ENCODE measurements at places on chromosomes 2 and 18.

DNA sequence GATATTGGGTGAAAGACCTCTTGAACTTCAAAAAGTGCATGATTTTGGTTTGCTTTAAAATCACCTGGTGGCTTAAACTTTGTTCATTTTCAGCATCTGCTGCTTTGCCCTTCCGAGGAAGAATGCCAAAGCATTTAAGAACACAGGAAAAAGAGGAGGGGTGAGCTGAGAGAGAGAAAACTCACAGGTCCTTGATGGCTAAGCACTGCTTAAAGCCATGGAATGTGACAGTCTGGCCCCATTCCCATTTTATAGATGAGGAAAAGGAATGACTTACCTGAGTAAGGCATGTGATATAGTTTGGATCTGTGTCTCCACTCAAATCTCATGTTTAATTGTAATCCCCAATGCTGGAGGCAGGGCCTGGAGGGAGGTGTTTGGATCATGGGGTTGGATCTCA is 58.1 kb downstream of the KCNS3 start:
- DNase-seq: no peak

DNA sequence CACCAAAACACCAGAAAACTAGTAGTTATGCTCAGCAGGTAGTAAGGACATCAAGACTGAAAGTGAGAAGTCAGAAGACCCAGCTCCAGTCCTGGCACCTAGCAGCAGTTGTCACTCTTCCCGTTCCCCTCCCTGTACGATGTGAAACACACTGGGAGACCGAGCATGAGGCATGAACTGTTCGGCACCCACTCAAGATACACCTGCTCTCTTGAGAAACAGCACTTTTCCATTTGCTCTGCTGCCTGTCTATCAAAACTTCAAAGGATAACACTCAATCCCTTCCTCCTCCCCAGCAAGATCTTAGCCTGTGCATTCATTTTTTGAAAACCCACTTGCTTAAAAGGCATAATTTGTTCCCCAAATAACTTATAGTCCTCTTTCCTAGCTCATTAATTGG is 123.9 kb downstream of the PLEKHM3 start:
- DNase-seq: no peak

GRCh38 chr18:70405052-70405451 is 116.2 kb downstream of the SOCS6 start:
- DNase-seq: no peak

GRCh38 chr2:152492911-152493310 is 157.9 kb downstream of the FMNL2 start:
- no peak for DNase-seq

DNA sequence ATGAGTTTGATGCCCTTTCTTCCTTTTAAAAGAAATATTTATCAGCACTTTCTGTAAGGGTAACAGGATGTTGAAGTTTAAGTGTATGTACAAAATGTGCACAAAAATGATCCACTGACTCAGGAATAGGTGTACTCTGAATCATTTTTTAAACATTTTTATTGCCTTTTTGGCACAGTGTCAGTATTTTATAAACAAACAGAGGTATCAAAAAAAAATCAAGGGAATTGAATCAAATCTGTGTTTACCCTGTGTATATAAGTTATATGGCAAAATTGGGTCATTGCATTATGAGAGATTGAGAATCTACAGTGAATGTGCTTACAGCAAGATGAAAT is 513.9 kb upstream of the NETO1 start:
- DNase-seq: no peak

GRCh38 chr2:25315316-25315680 is 26.4 kb downstream of the DNMT3A start:
- DNase-seq: no peak

DNA sequence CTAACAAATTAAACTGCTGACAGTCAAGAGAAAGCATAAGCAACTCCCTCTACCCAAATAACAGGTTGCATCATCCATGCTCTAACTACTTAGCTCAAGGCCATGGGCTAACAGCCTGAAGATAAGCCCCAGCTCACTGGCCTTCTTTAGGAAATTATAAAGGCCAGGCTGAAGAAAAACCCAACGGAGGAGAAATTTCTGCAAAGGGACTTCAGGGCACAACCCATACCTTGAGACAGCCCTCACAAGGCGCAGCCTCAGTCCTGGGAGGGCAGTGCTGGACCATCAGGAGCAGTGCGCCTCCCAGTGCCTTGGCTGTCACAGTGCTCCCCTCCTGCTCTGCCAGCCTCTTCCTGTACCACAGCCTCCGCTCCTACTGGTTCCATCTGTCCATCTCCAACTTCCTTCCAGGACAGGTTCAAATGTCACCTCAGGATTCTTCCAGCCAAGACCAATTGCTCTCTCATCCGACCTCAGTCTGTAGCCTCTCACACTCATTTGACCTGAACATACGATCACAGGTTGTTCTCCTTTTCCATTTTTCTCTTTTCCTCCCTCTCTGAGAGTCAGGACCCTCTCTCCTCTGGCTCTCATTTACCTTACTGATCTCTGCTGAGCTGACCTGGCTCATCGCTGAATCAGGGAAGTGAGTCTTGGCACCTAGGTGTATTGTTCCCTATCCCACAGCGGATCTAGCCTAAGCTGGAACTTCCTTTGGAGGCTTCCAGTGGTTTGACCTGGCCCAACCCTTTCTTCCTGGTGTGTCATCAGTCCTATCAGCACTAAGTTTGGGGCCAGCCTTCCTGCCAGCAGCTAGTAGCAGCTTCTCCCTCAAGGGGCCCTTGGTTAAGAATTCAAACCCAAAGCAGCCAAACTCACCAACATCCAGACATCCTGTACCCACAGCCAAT is 1.9 kb downstream of the MCFD2 start:
- peak; percentile 62 for DNase-seq

- no peak for DNase-seq
These were observed 872 bp downstream of the ASB1 start for GRCh38 chr2:238427435-238428162.

- DNase-seq: no peak
These were observed 289.4 kb downstream of the ALK start for GRCh38 chr2:29632018-29632417.

GRCh38 chr2:27351802-27352598 is 4.6 kb downstream of the GTF3C2 start:
- no peak for DNase-seq

DNA sequence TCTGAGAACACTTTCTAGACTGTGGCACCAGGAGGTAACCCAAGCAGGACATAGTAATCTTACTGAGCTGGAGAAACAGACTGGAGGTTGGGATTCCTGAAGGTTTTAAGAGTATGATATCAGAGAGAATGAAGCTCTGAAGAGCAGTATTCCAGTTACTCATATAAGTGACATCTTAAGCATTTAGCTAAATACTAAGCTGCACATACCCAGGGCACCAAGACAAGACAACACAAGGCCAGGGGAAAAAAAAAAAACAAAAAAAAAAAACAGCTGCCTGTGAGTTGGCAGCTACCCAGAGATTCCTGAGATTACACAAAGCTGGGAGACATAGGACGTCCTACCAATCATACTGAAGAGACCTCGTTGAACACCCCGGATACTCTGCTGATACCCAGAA is 175.8 kb downstream of the SRBD1 start:
- DNase-seq: no peak

DNA sequence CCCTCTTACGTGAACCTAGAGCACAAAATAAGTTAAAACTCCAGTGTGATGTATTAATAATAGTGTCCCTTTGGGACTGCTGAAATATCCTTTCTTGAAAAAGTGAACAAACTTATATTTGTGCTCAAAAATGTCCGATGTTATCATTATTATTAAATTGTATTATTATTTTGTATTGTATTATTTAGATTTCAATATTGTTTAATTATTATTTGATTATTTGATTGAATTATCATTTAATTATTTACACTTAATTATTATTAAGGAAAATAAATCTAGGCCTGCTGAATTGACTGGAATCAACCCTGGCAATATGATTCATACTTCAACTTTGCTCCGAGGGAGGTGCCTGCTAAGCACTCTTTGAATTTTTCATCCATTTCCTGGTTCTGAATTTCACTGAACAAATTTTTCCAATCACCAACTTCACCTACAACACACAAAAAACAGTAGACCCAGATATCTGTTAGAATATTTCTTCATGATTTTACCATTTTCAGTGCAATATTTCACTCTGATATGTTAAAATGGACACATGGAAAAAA is 10.9 kb upstream of the EIF2AK2 start:
- DNase-seq: no peak

GRCh38 chr2:85922199-85922598 is 33.4 kb upstream of the ST3GAL5 start:
- DNase-seq: no peak

DNA sequence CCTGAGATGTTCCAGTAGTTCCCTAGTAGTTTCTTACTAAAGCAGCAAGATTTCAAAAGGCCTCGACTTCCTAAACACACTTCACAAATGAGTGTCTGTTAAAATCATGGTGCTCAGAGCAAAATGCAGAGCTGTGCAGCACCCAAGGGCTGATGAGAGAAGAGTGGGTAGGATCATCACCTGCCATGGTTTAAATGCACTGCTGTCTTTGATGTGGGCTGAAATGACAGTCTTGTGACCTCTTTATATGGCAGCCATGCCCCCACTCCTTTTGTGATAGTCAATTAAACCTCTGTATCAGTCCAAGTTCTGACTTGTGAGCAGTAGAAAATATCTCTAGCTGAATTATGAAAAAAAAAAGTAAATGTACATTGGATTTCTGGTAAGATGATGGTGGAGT is 107.1 kb downstream of the TFCP2L1 start:
- DNase-seq: no peak

DNA sequence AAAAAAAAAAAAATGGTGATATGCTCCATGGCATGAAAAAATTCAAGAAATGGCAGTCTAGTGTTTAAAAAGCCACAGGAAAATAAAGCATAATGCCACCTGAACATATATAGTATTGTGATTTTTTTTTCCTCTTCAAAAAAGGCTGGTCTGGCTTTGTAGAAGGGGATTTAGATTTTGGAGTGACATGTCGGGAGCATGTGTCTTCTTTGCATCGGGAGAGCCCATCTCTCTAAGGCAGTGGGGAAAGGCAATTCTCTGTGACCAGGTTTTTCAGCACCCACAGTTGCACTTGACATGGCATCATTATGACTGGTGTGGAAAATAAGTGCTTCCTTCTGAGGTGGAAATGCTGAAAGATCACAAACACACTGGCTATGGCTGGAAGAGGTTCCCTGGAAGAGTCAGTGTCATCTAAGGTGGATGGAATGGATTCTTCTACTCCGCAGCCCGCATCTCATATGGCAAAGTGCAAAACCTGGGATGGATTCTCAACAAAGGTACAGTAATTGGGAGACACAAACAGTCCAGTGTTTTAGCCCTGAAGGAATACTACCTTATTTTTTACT is 172.5 kb downstream of the AGAP1 start:
- no peak for DNase-seq

- no peak for DNase-seq
These were observed 1096.0 kb upstream of the DDX18 start for GRCh38 chr2:116718451-116718850.

GRCh38 chr2:188450732-188451483 is 159.2 kb downstream of the GULP1 start:
- no peak for DNase-seq

GRCh38 chr2:246489-247144 is 17.2 kb downstream of the SH3YL1 start:
- DNase-seq: no peak

GRCh38 chr18:7590826-7591560 is 23.9 kb downstream of the PTPRM start:
- DNase-seq: no peak

GRCh38 chr18:49279041-49279440 is 181.4 kb downstream of the DYM start:
- DNase-seq: no peak

- peak; percentile 84 for DNase-seq
These were observed 1.7 kb downstream of the CXCR4 start for GRCh38 chr2:136116151-136116812.

DNA sequence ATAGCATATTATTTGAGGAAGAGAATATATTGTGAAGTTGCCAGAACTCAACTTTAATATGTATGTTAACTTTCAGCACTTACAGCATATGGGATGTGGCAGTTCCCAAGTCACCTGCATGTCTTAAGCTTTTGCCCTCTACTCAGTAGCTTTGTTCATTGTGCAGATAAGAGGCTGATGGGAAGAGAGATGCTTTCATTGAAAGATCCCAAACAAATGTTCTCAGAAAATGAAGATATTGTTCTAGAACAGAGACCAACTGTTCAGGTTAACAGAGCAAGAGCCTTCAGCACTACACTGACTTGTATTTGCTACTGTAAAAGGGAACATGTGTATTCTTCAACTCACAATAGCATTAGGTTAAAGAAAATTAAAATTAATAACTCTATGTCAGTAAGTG is 28.1 kb downstream of the GAREM1 start:
- DNase-seq: no peak

GRCh38 chr18:37412829-37413228 is 152.8 kb downstream of the CELF4 start:
- no peak for DNase-seq

- DNase-seq: no peak
These were observed 206.5 kb downstream of the SETBP1 start for GRCh38 chr18:44887227-44887631.

DNA sequence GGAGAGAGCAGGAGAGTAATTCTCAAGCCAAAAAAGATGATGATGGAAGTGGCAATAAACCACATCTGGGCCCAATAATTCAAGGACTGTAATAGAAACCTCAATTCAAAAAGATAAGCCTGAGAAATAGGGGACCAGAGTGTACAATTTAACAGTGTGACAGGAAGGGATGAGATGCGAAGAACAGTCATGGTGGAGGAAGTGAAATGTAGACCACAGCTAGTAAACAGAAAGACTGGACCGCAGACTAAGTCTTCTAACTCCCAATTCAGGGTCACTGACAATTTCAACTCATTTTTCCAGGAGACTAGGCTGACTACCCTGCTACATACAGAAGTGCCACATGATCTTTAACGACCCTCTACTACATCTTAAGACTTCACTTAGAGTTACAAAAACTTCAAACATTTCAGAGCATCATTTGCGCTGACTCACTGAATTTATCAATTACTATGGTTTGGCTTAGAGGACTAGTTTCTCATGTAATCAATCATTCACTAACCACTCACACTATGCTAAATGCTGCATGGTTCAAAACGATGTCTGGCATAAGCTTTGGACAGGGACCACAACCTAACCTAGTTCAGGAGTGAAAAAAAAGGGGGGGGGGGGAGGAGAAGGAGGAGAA is 9.0 kb downstream of the CUL3 start:
- no peak for DNase-seq

GRCh38 chr2:135948642-135949355 is 36.6 kb downstream of the DARS1 start:
- no peak for DNase-seq

DNA sequence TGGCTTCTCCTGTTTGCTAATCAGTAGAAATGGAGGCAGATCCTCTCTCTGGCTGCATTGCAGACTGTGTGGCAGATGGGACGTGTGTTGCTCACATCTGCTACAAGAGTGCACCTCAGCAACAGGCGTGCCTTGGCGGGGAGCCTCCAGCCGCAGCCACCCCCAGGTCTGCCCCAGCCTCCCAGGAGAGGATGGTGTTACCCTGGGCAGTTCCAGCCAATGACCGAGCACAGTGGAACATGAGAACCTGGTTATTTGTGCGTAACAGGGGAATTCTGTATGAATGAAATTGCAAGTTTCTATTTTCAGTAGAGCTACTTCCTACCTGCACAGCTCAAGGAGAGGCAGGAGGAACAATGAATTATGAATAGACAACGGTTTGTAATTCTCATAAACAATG is 130.6 kb upstream of the CBLN2 start:
- no peak for DNase-seq

- DNase-seq: no peak
These were observed 106.9 kb downstream of the LIPG start for GRCh38 chr18:49668574-49669275.

- DNase-seq: no peak
These were observed 34.2 kb downstream of the CHRNA1 start for GRCh38 chr2:174729797-174730697.

Measured in posterior vena cava (tissue), 2 donors.